Stimulated activated naive CD4-positive, alpha-beta T cell (primary cell): ENCODE measurements at places on chromosomes 2 and 18.

GRCh38 chr2:219388907-219389156, 1.1 kb upstream of the DNPEP start:
- DNase-seq: no peak

DNA sequence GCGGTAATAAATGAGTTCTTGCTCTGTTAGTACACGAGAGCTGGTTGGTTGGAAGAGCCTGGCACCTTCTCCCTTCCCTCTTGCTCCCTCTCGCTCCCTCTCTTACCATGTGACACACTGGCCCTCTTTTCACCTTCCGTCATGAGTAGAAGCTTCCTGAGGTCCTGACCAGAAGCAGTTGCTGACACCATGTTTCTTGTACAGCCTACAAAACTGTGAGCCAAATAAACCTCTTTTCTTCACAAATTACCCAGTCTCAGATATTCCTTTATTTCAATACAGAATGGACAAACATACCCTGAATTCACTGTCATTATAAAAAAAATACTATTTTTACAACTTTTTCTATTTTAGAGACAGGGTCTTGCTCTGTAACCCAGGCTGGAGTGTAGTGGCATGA, 40.7 kb downstream of the EMILIN2 start:
- no peak for DNase-seq

DNA sequence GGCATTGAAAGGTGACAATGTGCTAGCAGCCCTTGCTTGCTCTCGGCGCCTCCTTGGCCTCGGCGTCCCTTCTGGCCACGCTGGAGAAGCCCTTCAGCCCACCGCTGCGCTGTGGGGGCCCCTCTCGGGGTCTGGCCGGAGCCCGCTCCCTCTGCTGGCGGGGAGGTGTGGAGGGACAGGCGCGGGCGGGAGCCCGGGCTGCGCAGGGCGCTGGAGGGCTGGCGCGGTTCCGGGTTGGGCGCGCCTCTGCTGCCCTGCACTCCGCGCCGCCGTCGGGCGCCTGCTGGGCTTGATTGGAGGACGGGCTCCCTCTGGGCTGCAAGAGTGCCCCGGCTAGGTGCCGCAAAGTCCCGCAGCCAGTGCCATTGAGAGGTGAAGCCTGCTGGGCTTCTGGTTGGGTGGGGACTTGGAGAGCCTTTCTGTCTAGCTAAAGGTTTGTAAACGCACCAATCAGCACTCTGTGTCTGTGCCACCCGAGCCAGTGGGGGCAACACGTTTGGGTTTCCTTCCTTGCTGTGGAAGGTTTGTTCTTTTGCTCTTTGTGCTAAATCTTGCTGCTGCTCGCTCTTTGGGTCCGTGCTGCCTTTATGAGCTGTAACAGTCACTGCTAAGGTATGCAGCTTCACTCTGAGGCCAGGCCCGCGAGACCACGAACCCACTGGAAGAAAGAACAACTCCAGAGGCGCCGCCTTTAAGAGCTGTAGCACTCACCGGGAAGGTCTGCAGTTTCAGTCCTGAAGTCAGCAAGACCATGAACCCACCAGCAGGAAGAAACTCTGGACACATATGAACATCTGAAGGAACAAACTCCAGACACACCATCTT, 14.8 kb upstream of the IMP4 start:
- DNase-seq: no peak

DNA sequence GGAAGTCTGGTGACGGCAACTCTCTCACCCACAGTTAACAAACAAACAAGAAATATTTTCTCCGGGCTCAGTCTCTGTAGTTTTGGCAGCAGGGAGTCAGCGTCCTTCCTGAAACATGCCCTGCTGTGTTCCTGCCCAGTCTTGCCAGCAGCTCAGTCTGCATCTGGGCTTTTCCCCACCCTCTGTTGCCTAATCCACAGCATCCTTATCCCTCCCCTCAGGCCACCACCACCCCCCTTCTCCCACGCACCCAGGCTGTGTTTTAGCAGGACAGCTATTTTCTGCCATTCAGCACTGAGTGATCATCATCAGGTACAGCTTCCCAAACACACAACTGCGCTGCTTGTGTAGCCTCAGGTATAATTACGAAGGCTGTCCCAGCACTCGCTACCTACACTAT, 168.2 kb downstream of the DPP10 start:
- DNase-seq: no peak

GRCh38 chr2:8154270-8154669, 527.6 kb upstream of the ID2 start:
- DNase-seq: no peak
